ENCODE measurements at places on chromosomes 7 and 10. TPM values are rescaled to one million over a fixed set of nuclear protein-coding genes. Genes with fewer than 3 reads are reported as not detected.

DNA sequence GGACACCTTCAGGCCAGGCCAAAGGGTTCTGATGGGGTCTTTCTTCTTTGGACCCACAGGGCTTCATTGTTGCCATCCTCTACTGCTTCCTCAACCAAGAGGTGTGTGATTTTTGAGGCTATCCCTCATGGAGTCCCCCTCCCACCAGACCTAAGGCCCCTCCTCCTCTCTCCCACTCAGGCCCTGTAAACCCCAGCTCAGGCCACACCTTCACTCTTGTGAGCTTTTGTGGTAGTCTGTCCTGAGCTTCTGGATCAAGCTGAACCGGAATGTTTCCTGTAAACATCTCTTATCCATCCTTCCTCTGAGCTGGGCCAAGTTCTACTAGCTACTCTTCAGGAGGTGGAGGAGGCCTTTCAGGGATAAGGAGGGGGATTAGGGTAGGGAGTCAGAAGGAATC, 13.5 kb downstream of the GHRHR start:
- no peak for DNase-seq

The SFTPA1 gene
- total RNA-seq: not detected

The PLCE1 gene
- total RNA-seq: 28.1 TPM

- no peak for DNase-seq
Observed at GRCh38 chr7:148264933-148265557, 325.5 kb upstream of the C7orf33 start.

- DNase-seq: no peak
Observed at GRCh38 chr7:20958572-20958971, 171.9 kb upstream of the SP8 start.

GRCh38 chr10:89646889-89647657, 2.0 kb upstream of the PANK1 start:
- no peak for DNase-seq

DNA sequence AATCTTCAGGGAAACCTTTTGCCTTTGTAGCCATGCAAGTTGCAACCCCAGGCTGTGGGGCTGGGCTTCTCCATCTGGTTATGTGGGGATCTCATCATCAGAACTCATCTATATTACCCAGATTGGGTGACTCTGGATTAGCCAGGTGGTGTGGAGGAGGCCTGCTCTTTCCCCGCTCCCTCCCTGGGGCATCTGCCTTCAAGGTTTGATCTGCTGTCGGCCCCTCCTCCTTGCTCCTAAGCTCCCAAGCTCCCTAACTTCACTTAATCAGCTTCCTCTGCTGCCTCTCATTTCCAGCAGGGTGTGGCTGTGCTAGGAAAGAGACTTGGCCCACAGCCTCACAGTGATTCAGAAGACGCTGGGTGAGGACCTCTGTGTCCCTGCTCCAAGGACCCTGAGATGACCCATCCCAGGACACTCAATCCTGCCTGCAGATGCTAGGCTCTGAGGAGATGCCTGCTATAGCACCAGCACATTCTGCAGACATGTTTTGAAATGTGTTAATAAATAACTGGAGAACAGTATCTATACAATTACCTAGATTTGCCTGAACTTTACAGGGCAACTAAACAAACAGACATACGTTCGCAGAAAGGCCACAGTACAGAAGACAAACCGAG, 392.1 kb upstream of the PODXL start:
- DNase-seq: peak; percentile 66

DNA sequence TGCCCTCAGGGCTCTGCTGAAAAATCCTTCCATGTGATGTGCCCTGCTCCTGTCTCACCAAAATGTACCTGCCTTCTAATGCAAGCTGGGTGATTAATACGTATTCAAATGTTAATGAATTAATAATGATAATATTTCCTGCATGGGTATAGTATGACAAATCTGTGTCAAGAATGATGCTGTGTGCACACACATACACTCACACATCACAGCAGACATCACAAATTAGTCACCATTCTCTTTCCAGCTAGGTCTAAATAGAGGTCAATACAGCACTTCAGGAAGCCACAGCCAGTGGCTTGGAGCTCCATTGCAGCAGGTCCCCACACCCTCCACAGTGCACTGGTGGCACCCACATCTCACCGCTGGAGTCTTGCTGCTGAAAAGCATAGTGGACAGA, 681.2 kb upstream of the NRP1 start:
- DNase-seq: no peak

The GUSB gene
- total RNA-seq: 13.0 TPM

GRCh38 chr7:38699471-38699870, 68.3 kb upstream of the AMPH start:
- DNase-seq: no peak

The FAM25A gene
- total RNA-seq: not detected

- DNase-seq: no peak
Observed at GRCh38 chr10:71625445-71626175, 94.0 kb downstream of the C10orf105 start.

- no peak for DNase-seq
Observed at GRCh38 chr7:123673752-123674398, 18.2 kb downstream of the LMOD2 start.

DNA sequence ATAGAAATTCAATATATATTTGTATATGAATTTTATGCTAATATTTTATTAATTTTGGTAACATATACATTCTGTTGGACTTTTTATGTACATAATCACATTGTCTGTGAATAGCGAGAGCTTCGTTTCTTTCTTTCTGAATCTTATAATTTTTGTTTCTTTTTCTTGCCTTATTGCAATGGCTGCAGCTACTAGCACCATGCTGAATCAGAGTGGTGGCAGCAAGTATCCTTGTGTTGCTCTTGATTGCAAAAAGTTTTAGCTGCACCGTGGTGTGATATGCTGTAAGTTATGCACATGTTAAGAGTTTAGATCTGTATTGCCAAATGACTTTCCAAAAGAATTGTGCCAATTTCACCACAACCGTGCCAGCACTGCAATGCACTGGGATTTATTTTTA, 32.6 kb downstream of the ELFN1 start:
- DNase-seq: no peak

DNA sequence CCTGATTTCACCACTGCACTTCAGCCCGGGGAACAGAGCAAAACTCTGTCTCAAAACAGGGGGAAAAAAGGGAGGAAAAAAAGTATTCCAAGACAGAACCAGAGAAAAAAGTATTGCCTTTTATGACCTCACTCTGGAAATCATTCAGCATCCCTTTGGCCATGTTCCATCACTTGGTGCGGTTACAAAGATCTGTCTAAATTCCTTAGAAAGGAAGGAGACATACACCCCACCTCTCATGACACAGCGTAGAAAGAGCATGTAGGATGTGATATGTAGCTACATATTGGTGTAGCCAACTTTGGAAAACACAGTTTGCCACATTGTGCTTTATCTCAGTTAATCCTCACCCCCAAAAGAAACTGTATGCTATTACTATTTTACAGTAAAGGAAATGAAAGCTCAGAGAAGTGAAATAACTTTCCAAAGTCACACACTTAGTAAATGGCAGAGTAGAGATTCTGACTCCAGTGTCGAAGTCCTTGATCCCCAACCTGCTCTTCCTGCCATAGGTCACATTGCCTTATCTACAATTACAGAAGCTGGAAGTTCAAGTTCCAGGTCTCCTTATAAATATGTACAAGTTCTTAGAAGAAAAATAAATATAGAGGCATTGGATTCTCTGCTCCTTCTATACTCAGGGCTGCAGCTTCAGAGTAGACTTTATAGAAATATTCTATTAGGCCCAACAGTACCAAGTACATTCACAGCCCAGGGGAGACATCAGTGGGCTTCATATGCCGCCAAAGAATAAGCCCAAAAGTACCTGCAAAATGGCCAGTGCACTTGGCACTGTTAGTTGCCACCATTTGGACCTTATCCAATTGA, 91.6 kb upstream of the KMT2E start:
- DNase-seq: no peak

DNA sequence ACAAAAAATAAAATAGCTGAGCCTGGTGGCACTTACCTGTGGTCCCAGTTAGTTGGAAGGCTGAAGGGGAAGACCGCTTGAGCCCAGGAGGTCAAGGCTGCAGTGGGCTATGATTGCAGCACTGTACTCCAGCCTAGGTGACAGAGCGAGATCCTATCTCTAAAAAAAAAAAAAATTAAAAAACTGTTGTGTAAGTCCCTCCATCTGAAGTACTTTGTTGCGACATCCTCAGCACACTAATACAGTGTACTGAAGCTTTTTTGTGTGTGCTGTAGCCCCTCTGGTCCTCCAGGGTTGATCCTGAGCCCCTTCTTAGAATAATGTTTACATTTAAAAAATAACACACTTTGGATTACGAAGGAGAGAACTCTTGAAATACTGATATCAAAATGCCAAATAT, 71.3 kb downstream of the PFKFB3 start:
- no peak for DNase-seq

GRCh38 chr10:68560943-68561864, 1.1 kb downstream of the TET1 start:
- no peak for DNase-seq

The SPDYE8 gene
- not detected for total RNA-seq

The AQP1 gene
- total RNA-seq: 353 TPM

GRCh38 chr7:121352323-121352722, 23.5 kb downstream of the WNT16 start:
- DNase-seq: no peak

The SHTN1 gene
- total RNA-seq: 4.8 TPM

- no peak for DNase-seq
Observed at GRCh38 chr10:72009051-72009424, 44.8 kb downstream of the CHST3 start.

The LRRTM3 gene
- total RNA-seq: not detected

- DNase-seq: no peak
Observed at GRCh38 chr10:119254335-119254734, 47.0 kb downstream of the GRK5 start.

The PCDH15 gene
- total RNA-seq: 0.19 TPM

The OR9A2 gene
- total RNA-seq: not detected

The JCAD gene
- 34.1 TPM for total RNA-seq

The UNCX gene
- total RNA-seq: not detected

The DENND2A gene
- 9.2 TPM for total RNA-seq

The TFEC gene
- total RNA-seq: 1.9 TPM

The NDUFA5 gene
- 110 TPM for total RNA-seq

DNA sequence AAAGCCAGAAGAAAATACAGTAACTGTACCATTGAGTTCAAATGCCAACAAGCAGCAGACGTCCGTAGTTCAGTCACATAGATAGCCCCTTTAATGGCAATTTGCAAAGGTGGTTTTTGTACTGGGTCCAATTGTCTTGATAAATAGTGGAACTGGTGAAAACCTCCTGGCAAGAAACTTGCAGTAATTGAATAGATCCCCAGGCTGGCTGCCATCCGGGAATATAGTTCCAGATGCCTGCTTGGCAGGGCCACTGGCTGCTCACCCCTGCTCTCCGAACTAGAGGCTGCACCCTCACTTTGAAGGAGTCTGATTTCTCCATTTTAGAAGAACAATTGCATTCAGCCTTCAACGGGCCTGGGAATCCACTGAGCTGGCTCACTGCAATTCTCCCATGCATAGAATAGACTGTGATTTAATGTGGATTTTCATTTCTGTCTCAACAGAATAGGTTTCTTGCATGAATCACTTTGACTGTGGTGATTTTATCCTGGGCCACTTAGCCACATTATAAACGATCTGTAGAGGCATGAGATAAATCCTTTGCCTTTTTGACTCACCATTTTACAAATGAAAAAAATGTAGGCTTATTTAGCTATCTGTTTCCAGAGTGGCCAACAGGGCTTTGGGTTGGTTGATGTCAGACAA, 35.9 kb upstream of the ELMO1 start:
- no peak for DNase-seq

DNA sequence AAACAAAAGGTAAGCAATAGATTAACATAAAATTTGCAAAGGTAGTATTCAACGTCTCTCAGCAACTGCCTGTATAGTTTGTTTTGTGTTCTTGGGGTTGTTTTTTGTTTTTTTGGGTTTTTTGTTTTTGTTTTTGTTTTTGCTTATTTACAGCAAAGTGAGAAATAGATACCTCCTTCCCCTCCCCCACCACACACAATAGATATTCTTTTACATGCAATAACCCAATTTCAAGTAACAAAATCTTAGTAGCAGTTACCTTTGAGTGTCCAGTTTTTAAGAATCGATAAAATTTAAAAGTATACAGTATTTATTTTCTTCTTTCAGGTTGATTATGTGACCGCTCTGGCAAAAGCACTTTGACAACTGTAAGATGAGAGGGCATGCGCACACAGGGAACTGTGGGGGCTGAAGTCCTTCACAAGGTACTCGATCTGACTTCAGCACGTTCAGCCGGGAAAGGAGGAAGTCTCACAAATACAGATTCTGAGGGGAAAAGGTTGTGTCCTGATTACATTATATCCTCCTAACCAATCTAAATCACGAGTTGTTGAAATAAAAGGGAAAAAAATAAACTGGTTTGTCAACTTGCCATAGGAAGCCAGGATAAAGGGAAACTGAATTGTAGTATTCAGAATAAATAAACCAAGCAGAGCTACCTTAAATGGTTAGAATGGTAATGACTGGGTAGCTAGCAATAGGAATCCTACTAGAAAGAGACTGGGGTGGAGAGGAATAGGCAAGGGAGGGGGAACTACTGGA, 47.8 kb downstream of the CPEB3 start:
- peak; percentile 69 for DNase-seq

DNA sequence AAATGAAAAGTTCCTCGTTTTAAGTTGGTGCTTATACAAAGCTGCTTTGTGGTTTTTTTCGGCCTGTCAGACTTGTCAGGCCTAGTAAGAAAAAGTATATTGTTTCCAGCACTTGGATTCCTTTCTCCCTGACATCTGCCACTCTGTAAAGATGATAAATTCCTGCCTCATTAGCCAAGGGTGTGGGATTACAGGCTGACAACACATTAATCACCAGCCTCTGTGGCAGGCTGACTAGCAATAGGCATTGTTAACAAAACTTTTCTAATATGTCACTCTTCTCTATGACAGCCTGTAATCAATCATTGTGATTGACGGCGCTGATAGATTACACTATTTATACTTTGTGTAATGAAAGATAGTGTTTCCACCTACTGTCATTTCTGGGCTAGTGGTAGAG, 682.5 kb downstream of the LRMDA start:
- no peak for DNase-seq

DNA sequence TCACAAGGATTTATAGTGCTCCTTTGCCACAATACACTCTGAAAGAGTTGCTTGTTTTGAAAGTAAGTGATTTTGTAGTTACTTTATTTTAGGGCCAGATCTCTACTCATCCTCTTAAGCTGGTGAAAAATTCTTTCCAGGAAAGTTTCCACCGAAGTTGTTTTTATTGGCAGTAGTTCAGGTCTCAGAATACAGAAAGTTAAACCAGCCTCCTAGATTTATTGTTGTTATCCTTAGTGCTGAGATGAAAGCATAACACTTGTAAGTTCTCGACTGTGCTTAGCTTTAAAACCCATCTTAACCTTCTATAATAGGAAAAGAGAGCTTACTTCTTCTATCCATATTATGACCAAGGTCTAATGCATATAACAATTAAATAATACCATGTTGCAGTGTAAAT, 5.5 kb downstream of the AP3M1 start:
- no peak for DNase-seq

The CDC14C gene
- not detected for total RNA-seq

DNA sequence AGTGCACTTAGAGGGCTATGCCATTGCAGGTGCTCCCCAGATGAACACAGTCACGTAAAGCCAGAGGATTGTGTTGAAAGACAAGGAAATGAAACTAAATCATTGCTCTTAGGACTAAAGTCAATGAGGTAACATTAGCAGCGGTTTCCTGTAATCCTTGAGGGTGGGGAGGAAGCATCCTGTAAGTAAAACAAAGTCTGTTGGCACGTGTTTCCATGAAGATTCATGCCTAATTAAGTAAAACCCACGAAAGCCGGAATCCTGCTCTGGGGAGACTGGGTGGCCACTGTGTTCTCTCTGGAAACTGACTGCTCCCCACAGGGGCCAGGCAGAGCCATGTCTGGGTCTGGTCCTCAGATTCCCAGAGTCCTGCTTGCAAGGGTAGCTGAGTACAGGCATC, 18.3 kb downstream of the STEAP1B start:
- no peak for DNase-seq
